Left renal cortex interstitium (tissue), 4 donors: ENCODE measurements at places on chromosomes 3 and 15. TPM values are rescaled to one million over a fixed set of nuclear protein-coding genes. Genes with fewer than 3 reads are reported as not detected.

DNA sequence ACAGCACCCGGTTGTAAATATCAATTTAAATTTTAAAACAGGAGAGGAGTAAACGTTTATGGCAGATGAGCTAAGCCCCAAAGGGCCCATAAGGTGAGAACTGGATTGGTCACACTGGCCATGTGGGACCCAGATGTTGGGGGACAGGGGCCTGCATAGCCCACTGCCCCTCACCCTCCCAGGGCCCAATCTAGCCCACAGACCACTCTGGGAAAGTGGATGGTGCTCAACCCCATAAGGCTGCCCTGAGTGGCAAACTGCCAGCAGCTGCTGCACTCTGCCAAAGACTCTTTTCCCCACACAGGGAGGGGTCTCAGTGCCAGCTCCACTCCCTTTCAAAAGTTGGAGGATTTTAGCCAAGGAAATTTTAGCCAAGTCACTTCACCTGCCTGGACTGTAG is 42.5 kb downstream of the CCDC12 start:
- no peak for DNase-seq

DNA sequence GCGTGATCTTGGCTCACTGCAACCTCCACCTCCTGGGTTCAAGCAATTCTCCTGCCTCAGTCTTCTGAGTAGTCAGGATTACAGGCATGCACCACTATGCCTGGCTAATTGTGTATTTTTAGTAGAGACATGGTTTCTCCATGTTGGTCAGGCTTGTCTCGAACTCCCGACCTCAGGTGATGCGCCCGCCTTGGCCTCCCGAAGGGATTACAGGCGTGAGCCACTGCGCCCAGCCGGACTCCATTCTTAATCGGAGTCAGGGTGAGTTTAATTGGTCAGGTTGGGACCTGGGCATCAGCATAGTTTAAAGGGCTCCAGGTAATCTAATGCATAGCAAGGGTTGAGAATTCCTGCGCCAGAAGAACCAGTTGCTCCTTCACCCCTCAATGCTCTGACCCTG is 29.2 kb downstream of the MAGEF1 start:
- no peak for DNase-seq

Gene ROPN1
- 0.09 TPM for polyA plus RNA-seq

- no peak for DNase-seq
Measured at GRCh38 chr15:70539912-70540530, 223.3 kb downstream of the UACA start.

DNA sequence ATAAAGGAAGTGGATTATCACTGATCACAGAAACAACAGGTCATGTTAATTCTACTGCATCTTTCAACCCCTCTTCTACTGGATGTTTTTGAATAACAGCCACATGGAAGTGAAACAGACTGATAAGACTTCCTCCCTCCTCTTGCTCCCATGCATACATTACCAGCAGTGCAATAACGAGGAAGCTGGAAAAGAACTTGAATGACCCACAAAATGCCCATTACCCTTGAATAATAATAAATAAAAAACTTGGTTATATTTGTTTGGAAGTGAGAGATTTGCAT is 51.6 kb downstream of the RARB start:
- no peak for DNase-seq

DNA sequence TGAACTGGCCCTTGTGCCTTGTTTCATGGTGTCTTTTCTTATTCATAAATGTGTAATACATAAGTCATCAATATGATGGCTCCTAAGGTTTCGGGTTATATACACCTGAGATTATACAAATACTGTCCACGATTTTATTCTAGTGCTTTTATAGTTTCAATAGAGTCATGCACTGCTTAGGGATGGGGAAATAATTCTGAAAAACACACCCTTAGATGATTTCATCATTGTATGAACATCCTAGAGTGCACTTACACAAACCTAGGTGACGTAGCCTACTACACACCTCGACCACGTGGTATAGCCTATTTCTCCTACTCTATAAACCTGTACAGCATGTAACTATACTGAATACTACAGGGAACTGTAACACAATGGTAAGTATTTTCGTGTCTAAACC is 988.8 kb upstream of the NR2F2 start:
- DNase-seq, result no peak

Gene NME9
- 2.2 TPM for polyA plus RNA-seq

Gene MRAS
- 33.5 TPM for polyA plus RNA-seq

DNA sequence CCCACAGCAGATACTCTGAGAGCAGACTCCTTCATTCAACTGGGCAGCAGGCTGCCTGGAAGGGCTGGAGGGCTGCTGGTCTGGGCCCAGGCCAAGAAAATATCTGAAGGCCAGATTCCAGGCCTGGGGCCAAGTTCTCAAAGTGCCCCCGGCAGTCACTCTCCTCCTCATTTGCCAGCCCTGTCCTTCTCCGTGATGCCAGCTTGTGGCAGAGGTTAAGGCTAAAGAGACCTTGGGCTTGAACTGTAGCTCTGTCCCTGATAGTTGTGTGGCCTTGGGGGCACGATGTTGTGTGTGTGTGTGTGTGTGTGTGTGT is 39.0 kb downstream of the FAM3D start:
- DNase-seq, result no peak

Gene EIF4A2
- 959 TPM for polyA plus RNA-seq

DNA sequence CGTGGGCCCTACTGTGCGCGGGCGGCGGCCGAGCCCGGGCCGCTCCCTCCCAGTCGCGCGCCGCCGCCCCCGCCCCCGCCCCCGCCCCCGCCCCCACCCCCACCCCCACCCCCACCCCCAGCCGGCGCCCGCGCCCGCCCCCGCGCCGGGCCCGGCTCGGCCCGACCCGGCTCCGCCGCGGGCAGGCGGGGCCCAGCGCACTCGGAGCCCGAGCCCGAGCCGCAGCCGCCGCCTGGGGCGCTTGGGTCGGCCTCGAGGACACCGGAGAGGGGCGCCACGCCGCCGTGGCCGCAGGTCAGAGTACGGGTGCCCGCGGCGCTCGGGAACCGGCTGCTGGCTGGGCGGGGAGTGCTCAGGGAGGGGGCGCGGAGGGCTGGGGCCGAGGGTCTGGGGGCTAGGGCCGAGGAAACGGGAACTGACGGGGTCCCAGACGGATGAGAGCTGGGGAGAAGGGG is 1.1 kb upstream of the PPARG start:
- no peak for DNase-seq

DNA sequence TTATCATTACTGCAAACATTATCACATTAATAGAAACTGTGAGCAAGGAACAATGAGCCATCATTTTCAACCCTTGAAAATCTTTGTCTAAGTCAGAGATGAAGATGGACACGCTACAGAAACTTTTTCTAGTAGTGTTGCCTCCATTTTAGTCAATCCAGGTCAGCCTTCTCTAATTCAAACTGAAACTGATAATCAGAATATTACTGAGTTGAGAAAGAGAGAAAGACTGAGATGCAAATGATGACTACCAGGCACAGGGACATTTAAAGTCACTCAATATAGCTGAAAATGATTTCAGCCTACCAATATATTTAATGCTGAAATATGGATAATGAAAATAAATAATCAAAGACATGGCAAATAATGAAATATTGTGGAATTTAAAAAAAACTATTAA is 261.4 kb downstream of the GBE1 start:
- no peak for DNase-seq

DNA sequence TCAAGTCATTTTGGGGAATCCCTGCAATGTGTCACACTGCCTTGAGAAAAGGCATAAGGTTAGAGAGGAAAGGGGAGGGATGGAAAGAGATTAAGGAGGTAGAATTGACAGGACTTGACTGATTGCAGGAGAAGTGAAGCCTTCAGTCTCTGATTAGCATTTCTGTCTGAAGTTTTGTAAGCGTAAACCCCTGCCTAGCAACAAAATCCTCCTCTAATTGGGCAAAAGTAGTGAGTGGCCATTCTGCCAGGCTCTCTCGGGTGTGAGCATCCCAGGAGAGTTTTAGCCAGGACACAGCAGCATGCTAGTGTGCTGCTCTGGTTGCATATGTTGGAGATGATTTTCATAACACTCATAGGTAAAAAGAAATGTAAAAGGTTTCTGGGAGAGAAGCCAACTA is 117.0 kb upstream of the MRPL3 start:
- no peak for DNase-seq
